ENCODE measurements at places on chromosomes 7 and 10. TPM values are rescaled to one million over a fixed set of nuclear protein-coding genes. Genes with fewer than 3 reads are reported as not detected.

Gene H2BK1
- total RNA-seq: not detected

Gene MPP7
- total RNA-seq: 8.9 TPM

Gene SPDYE6
- total RNA-seq: not detected

Gene AHCYL2
- total RNA-seq: 6.5 TPM

Gene AP5Z1
- total RNA-seq: 9.2 TPM

Gene PPP1R3C
- total RNA-seq: 250 TPM

Gene ABCF2
- total RNA-seq: 29.7 TPM

Gene CCDC172
- not detected for total RNA-seq

Gene VWA2
- not detected for total RNA-seq

Gene NEUROG3
- total RNA-seq: not detected

GRCh38 chr10:31888442-31888841 is 40.2 kb downstream of the ARHGAP12 start:
- H3K27ac ChIP-seq: peak overlapping the region; percentile 19
- H3K4me3 ChIP-seq: no peak overlapping the region
- H3K27me3 ChIP-seq: no peaks in the 10 kb centered on the region
- no peak for DNase-seq

DNA sequence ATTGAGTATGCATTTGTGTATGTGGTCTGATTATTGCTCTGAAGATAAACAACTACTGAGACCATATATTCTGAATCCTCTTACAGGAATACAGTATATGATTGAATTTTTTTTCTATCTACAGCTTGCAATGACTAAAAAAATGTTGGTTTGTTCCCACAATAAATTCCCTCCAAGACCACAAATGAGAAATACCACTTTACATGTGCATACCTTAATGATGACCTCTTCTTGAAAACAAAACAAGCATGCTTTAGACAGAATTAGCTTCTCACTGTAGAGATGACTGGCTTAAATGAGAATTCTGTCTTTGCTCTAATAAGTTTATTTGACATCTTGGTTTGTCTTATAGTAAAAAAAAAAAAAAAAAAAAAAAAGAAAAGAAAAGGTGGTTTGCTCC is 241.5 kb downstream of the PCDH15 start:
- H3K4me3 ChIP-seq: no peak overlapping the region
- no peak overlapping the region for H3K27ac ChIP-seq
- no peak for DNase-seq
- no peaks in the 10 kb centered on the region for H3K4me1 ChIP-seq

DNA sequence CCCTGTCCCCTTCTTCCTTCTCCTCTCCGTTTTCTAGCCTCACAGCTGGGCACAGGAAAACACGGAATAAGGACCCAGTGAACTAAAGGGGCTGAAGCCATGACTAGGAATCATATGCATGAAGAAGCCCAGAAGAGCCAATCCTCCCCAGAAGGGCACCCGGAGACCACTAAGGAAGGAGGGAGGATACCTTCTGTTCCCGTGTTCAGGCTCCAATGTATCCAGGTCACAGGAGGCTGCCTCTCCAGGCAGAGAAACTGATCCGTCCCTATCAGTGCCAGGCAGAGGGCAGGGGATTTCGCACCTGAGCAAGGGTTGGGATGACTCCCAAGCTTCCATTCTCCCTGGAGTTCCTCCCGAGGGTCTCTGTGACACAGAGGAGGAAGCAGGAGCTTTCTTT is 246.6 kb downstream of the SNX10 start:
- H3K36me3 ChIP-seq: no peaks in the 10 kb centered on the region
- no peak overlapping the region for H3K4me3 ChIP-seq
- no peak overlapping the region for H3K27ac ChIP-seq
- DNase-seq: no peak
- peaks cover 4% of the 10 kb centered on the region for H3K27me3 ChIP-seq

- no peaks in the 10 kb centered on the region for H3K36me3 ChIP-seq
- H3K4me1 ChIP-seq: peaks cover 73% of the 10 kb centered on the region
Measured at GRCh38 chr7:1049006-1049741, 4.8 kb downstream of the GPR146 start.

GRCh38 chr10:132243626-132244025 is 56.9 kb downstream of the DPYSL4 start:
- H3K4me3 ChIP-seq: no peak overlapping the region
- no peak for DNase-seq
- no peaks in the 10 kb centered on the region for H3K4me1 ChIP-seq
- H3K27me3 ChIP-seq: no peaks in the 10 kb centered on the region
- no peaks in the 10 kb centered on the region for H3K36me3 ChIP-seq

GRCh38 chr10:47404446-47404845 is 20.4 kb upstream of the ZNF488 start:
- H3K4me1 ChIP-seq: no peaks in the 10 kb centered on the region
- H3K27ac ChIP-seq: no peak overlapping the region
- H3K4me3 ChIP-seq: no peak overlapping the region
- no peaks in the 10 kb centered on the region for H3K36me3 ChIP-seq
- no peaks in the 10 kb centered on the region for H3K27me3 ChIP-seq

DNA sequence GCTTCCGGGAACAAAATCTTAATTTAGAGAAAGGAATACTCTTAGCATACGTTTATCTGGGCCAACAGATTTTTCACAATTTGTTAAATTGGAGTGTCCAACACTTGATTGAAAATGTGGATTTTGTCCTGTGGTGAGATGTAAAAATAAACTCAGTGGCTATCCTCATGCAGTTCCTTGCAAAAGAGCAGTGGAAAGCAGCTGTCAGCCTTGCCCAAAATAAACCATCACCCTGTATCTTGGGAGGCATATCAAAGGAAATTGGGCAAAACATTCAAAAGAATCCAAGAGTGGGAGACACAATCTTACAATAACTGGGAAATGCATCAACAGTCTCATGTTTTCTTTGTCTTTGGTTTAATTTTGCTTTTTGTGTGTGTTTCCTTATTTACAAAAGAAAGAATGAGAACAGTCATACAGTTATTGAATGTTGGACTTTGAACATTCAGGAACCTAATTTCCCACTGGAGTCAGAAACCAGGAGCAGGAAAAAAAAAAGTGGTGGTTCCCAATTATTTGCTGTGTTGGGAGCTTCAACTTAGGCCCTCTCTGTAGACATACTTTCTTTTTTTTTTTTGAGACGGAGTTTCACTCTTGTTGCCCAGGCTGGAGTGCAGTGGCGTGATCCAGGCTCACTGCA is 44.4 kb upstream of the DGKI start:
- H3K4me1 ChIP-seq: no peaks in the 10 kb centered on the region
- peak overlapping the region; percentile 71 for H3K27ac ChIP-seq
- peaks cover 24% of the 10 kb centered on the region for H3K36me3 ChIP-seq
- DNase-seq: no peak
- no peaks in the 10 kb centered on the region for H3K27me3 ChIP-seq

GRCh38 chr7:143499246-143499645 is 21.6 kb downstream of the TAS2R41 start:
- no peak overlapping the region for H3K4me3 ChIP-seq
- no peaks in the 10 kb centered on the region for H3K36me3 ChIP-seq
- peak overlapping the region; percentile 77 for H3K27ac ChIP-seq
- H3K4me1 ChIP-seq: no peaks in the 10 kb centered on the region
- no peak for DNase-seq

- H3K27ac ChIP-seq: no peak overlapping the region
- H3K27me3 ChIP-seq: no peaks in the 10 kb centered on the region
- DNase-seq: no peak
Measured at GRCh38 chr7:84665339-84665738, 470.8 kb upstream of the SEMA3A start.

DNA sequence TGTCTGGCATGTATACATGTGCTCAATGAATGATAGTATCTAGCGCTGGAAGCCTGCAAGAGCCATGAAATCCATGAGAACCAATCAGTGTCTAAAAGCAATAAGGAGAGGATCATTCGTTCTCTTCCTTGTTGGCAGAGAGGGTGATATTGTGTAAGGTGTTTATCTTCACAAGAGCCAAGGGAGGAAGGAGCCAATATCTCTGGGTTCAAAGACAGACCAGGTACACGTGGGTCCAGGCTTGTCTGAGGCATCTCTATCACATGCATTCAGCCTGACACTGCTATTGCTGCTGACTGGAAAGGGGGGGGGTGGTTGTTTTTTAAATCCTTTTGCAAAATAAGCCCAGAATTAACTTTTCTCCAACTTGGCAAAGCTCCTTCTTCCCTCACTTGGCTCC is 4.0 kb downstream of the SEC31B start:
- no peak for DNase-seq
- H3K27me3 ChIP-seq: no peaks in the 10 kb centered on the region
- H3K36me3 ChIP-seq: no peaks in the 10 kb centered on the region
- no peaks in the 10 kb centered on the region for H3K4me1 ChIP-seq

- H3K27ac ChIP-seq: no peak overlapping the region
- DNase-seq: no peak
- H3K36me3 ChIP-seq: no peaks in the 10 kb centered on the region
- H3K27me3 ChIP-seq: no peaks in the 10 kb centered on the region
- H3K4me1 ChIP-seq: no peaks in the 10 kb centered on the region
Measured at GRCh38 chr7:25967278-25968204, 184.5 kb upstream of the NFE2L3 start.
